ENCODE measurements at places on chromosomes 2 and 18. TPM values are rescaled to one million over a fixed set of nuclear protein-coding genes. Genes with fewer than 3 reads are reported as not detected.

Gene PCARE
- not detected for total RNA-seq

Gene INPP5D
- 0.69 TPM for total RNA-seq

Gene ASPRV1
- total RNA-seq: 0.17 TPM

Gene STK25
- 119 TPM for total RNA-seq

Gene AOX1
- total RNA-seq: 2.9 TPM

Gene DOK6
- not detected for total RNA-seq

Gene SEPTIN10
- total RNA-seq: 73.0 TPM

Gene DHRS9
- total RNA-seq: 3.5 TPM

Gene ANKRD62
- not detected for total RNA-seq

Gene GAL3ST2
- total RNA-seq: not detected

Gene LYPD6
- 0.06 TPM for total RNA-seq

Gene TTC39C
- 11.4 TPM for total RNA-seq

Gene LHCGR
- not detected for total RNA-seq

Gene TMEM237
- total RNA-seq: 21.1 TPM

Gene IL1R2
- total RNA-seq: 0.71 TPM

Gene RNF144A
- 6.2 TPM for total RNA-seq

Gene ANTXR1
- total RNA-seq: 167 TPM

Gene SLC38A11
- not detected for total RNA-seq

Gene BMP10
- total RNA-seq: not detected

Gene TCF23
- total RNA-seq: not detected

Gene SLC4A5
- total RNA-seq: 0.40 TPM

Gene CFAP65
- 0.15 TPM for total RNA-seq

Gene KRTCAP3
- total RNA-seq: 1.4 TPM

Gene RBM43
- total RNA-seq: 3.9 TPM

Gene RUFY4
- total RNA-seq: not detected

Gene TMEM182
- total RNA-seq: 6.3 TPM

Gene SIX3
- 0.41 TPM for total RNA-seq

Gene HAAO
- not detected for total RNA-seq

Gene FN1
- total RNA-seq: 158 TPM

Gene ZNF892
- 0.56 TPM for total RNA-seq

Gene RAMP1
- total RNA-seq: not detected

Gene MZT2A
- total RNA-seq: 180 TPM

Gene SMAD2
- total RNA-seq: 74.5 TPM

Gene ZNF521
- total RNA-seq: not detected

Gene GLI2
- 30.4 TPM for total RNA-seq

Gene MAL
- total RNA-seq: not detected

Gene SERPINB10
- 0.22 TPM for total RNA-seq

Gene ASXL3
- not detected for total RNA-seq

Gene BOLL
- not detected for total RNA-seq

Gene COQ10B
- 23.4 TPM for total RNA-seq

Gene MYL1
- not detected for total RNA-seq

Gene SEMA4C
- 21.6 TPM for total RNA-seq

Gene ACTR1B
- 38.5 TPM for total RNA-seq

Gene RGPD3
- total RNA-seq: 0.13 TPM

Gene RAB6C
- not detected for total RNA-seq

Gene GPR75
- total RNA-seq: 1.5 TPM

Gene SKOR2
- total RNA-seq: not detected

Gene FOXI3
- total RNA-seq: not detected

Gene M1AP
- total RNA-seq: not detected

Gene RGPD6
- total RNA-seq: 12.1 TPM

Gene IHH
- total RNA-seq: 0.15 TPM

Gene OSBPL1A
- 12.9 TPM for total RNA-seq

Gene PLGLB2
- 0.49 TPM for total RNA-seq

Gene LOXL3
- total RNA-seq: 0.40 TPM

Gene KYNU
- total RNA-seq: 304 TPM

Gene STARD6
- total RNA-seq: not detected

Gene FSHR
- total RNA-seq: not detected

Gene LYG1
- total RNA-seq: 1.6 TPM
